Urothelium cell line (cell line): ENCODE measurements at places on chromosomes 1 and 21.

- peak; percentile 25 for DNase-seq
Measured at GRCh38 chr1:234778221-234779159, 168.5 kb upstream of the IRF2BP2 start.

GRCh38 chr1:33000427-33001026, 35.9 kb upstream of the RNF19B start:
- no peak for DNase-seq

- no peak for DNase-seq
Measured at GRCh38 chr1:73898540-73898939, 299.4 kb downstream of the LRRIQ3 start.

DNA sequence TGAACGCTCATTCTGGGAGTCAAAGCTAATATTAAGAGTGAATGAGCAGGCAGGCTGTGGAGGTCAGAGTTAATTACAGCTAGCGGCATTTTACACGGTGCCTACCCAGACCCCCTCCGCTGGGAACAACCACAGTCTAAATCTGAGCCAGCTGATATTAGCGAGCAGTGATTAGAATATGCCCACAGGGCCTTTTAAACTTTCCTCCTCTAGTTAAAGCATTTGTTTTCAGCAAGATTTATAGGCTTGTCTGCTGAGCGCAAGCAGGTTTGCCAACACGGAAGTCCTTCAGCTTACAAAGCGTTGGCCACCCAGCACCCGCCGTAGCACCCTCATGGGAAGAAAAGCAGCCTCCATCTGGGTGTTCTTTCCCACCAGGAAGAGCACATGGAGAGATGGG, 72.1 kb downstream of the LMX1A start:
- no peak for DNase-seq

- no peak for DNase-seq
Measured at GRCh38 chr1:151408891-151409290, 9.5 kb downstream of the PSMB4 start.

DNA sequence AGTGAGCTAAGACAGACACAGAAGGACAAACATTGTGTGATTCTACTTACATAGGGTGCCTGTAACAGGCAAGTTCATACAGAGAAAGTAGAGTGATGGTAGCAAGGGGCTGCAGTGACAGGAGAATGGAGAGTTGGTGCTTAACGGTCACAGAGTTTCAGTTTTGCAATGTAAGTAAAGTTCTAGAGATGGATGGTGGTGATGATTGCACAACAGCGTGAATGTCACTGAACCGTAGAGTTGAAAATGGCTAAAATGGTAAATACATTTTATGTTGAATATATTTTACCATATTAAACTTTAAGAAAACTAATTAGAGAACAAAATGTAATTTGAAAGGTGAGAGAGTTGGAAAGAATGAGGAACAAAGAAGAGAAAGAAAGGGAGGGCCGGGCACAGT, 8.7 kb downstream of the CFAP107 start:
- DNase-seq: no peak

- DNase-seq: no peak
Measured at GRCh38 chr1:234926559-234927311, 201.9 kb downstream of the TOMM20 start.

DNA sequence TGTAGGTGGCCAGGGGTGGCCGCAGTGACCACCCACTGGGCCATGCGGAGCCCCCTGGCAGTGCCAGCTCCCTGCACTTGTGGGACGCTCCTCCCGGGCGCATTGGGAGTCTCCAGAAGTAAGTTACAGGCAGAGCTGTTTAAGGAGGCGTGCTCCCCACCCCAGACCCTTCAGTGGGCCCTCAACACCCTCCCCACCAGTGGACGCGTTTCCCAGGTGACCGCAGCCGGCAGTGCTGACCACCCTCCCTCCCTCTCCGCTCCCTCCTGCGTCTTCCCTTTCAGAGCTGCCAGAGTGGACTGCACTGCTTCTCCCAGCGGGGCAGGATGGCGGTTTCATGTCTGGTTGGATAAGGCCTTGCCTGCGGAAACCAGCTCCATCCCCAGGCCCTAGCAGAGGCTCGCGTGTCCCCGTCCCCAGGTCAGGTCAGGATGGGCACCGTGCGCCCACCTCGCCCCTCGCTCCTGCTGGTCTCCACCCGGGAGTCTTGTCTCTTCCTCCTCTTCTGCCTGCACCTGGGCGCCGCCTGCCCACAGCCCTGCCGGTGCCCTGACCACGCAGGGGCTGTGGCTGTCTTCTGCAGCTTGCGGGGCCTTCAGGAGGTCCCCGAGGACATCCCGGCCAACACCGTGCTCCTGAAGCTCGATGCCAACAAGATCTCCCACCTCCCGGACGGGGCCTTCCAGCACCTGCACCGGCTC, 1.1 kb downstream of the LRRC3 start:
- no peak for DNase-seq

DNA sequence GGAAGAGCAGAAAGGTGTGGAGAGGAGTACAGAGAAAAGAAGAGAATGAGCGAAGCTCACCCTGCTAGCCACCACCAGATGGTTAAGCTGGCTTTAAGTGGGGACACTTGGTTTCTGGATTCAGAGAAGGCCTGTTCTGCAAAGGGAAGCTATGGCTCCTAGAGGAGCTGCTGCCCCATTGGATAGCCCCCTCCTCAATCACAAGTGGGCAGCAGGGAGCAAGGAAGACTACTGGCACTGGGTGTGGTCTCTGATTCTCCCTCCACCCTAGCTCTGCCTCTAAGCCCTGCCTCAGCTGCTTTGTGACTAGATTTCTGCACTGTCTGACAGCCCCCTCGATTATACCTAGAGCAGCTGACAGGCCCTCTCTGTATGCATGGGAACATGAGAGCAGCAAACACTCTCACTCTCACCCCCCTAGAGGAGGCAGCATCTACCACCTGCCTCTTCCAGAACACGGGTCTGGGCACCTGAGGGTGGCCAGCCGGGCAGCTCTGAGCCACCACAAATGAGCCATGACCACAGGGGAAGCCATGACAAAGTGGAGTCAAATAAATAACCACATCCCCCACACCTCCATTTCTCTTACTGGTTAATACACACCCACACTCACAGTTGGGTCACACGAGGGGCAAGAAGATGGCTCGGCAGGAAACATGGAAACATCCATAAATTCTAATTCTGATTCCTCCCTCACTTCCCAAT, 13.6 kb downstream of the PLEKHA6 start:
- no peak for DNase-seq

DNA sequence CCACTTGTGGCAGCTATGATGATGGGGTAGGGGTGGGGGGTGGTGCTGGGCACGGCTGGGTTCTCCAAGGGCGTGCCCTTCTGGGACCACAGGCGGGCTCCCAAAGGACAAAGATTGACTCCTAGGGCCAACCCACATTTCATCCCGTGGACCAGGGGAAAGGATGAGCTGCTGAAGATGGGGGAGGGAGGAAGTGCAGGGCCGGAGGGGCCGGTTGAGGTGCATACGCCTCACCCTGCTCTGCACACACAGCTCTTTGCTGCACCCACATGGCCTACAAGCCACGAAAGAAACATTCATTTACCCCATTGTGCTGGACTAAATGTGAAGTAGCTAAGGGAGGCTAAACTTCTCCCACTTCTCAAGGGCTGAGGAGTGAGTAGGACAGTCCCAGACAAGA, 34.2 kb upstream of the GNPAT start:
- no peak for DNase-seq

- peak; percentile 94 for DNase-seq
Measured at GRCh38 chr1:153985941-153986761, at the start of gene RAB13. Gene RAB13 (minus strand): TSS chr1:153986339. CDS start chr1:153986236, 103 bp downstream.

DNA sequence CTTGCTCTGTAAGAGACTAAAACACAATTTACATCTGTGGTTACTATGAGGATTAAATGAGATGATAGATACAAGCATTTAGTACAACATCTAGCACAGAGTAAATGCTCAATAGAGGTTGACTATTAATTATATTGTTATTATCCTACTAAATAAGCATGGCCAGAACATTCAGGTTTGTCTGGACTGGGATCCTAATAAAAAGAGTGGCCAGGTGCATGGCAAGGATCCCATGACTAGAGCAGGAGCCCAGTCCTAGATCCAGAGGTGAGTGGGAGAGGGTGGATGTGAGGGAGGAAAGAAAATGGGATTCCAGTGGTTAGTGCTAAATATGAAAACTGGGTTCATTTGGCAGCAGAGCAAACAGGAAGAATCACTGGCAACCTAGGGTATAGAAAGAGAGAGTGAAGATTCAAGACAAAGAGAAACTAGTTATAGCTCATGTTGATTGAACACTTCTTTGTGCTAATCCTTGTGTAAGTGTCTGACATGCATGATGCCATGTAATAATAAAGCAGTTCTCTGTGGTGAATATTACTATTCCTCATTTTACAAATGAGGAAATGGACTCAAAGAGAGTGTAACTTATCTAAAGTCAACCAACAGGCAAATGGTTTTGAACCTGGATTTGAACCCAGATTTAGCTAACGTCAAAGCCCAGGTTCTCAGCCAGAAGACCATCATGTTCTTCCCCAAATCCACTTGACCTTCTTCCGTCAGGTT, 71.1 kb upstream of the FGGY start:
- no peak for DNase-seq

DNA sequence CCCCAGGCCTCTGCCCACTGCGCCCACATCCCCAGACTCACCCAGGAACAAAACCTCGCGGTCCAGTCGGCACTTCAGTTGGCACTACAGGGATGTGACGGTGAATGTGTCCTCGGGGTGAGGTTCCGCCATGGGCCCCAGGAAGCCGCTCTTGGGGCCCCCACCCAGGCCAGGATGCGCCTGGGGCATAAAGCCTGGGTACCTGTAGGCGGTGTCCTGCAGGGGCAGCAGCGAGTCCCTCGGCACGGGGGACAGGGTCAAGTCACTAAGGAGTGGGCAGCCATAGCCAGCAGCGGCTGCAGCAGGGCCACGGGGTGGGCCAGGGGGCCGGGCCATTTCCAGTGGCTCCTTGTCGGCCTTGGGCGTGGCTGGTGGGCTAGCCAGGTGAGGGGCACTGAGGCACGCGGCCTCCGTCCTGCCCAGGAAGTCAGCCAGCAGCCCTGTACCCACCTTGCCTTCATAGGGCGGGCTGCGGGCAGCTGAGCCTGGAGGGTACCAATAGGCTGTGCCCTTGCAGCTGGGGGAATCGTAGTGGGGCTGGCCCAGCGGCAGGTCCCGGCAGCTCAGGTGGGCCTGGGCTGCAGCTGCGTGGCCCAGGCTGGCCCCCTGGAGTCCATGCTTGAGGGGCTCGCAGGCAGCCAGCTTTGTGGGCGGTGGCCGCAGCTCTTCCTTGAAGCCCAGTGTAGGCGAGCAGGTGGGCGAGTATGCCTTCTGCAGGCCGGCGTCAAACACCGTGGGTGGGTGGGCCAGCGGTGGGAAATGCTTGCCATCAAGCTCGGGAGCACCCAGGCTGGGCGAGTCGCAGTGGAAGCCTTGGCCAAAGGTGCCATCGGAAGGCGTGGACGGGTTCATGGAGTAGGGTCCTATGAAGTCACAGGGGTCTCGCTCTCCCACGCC, 56.5 kb downstream of the AHDC1 start:
- no peak for DNase-seq

GRCh38 chr1:29090937-29091618, 32.6 kb downstream of the TMEM200B start:
- DNase-seq: no peak

DNA sequence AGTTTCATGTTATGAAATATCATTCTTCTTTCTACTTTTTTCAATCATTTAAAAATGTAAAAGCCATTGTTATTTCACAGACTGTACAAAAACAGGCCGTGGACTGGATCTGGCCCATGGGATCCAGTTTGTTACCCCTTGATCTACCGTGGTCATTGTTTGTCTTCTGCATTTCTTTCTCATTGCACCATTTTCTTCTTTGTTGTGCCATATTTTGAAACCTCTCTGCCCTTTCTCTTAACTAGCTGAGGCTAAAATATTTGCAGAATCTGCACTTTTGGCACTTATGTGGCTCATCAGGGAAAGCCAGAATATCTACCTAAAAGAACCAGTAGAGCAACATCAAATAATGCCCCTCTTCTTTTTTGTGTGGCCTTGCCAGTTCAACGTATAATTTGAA, 50.5 kb downstream of the DNAJC6 start:
- no peak for DNase-seq

DNA sequence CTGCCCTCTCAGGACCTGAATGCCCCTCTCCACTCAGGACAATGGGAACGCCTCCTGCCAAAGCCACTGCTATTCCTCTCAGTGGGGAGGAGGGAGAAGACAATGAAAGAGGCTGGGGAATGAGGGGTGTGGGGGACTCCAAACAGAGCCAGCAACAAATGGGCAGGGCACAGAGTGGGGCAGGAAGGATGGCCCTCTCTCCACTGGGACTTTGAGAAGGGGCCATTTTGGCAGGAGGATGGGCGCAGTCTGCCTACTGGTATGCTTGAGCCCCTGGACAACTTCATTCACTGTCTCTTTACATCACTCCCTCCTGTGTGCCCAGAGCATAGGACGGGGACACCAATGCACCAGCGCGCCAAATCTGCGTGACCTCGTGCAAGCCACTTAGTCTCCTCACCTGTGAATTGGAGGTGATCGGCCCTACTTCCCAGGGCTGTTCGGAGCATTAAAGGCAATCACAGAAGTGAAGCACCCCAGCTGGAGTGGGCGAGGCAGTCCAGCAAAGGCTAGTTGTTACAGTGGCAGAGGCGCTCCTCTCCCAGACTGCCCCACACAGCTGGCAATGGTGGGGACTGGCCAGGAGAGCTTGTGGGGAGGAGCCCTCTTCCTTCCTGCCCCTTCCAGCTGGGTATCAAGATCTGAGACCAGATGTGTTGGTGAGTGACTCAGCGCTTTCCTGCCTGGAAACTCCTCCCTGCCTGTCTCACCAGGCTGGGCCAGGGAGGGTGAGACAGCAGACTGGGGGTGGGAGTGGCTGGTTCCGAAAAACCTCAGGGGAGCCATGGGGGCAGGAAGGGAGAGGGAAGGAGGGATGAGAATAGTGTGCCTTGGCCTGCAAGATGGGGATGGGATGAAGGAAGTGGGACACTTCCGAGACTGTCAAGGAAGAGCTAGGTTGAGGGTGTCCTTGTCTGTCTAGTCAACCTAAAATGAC, 22.4 kb upstream of the SYNC start:
- peak; percentile 92 for DNase-seq

DNA sequence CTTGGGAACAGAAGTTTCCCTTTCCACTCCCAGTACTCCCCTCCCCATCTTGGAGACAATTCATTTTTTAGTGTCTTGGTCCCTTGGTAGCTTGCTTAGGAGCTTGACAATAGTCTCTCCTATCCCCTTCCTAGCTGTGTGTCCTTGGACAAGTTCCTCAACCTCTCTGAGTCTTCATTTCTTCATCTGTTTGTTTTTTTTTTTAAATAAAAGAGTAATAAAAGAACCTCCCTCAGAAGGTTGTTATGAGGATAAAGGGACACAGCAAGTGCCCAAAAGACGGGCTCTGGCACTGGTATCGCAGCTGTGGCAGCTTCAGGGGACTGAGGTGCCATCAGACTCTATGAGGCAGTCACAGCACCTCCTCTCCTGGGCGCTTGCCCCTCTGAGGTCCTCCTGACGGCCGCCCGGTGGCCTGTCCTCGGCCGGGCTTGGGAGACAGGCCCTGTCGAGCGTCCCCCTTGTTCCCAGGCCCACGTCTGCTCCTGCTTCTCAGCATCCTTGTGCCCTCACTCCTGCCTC, 689.2 kb downstream of the MATN1 start:
- no peak for DNase-seq
